ENCODE measurements at places on chromosomes 7 and 10.
A peak's percentile ranks its signal among the peaks of the same experiment; 100 is the strongest.

DNA sequence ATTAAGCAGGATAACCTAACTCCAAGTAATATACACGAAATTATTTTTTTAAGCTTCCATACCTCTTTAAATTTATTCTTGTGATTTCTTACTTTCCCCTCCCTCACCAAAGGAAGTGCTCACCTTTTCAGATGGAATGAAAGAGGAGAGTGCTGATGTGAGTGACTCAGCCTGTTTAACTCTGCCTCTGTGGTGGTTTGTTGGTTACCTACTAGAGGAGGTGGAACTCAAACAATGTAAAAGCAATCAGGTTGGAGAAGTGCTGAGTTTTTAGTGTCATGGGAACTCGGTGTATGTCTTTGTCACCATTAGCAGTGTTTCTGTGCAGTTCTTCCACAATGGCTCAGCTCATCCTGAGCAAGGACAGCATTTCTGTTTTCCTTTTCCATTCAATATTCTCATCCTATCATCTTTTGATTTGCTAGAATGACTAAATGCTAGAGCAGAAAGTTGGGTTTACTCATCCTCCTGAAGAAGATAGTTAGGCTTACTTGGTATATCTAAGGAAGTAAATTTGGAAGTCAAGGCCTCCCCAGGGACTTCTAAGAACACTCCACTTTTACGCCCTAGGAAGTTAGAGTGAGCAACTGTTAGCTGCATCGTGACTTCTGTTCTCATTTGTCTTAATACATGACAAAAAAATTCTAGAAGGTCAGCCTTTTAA is 6.0 kb downstream of the ADD3 start:
- no peak for DNase-seq

GRCh38 chr7:157979636-157980340 is 607.8 kb downstream of the PTPRN2 start:
- DNase-seq = no peak

GRCh38 chr7:149544028-149544427 is 46.4 kb upstream of the ZNF746 start:
- DNase-seq = no peak

GRCh38 chr7:94525923-94526322 is 16.3 kb downstream of the CASD1 start:
- DNase-seq = no peak

- DNase-seq = no peak
These were observed 276.4 kb downstream of the ETV1 start for GRCh38 chr7:13713092-13713491.

DNA sequence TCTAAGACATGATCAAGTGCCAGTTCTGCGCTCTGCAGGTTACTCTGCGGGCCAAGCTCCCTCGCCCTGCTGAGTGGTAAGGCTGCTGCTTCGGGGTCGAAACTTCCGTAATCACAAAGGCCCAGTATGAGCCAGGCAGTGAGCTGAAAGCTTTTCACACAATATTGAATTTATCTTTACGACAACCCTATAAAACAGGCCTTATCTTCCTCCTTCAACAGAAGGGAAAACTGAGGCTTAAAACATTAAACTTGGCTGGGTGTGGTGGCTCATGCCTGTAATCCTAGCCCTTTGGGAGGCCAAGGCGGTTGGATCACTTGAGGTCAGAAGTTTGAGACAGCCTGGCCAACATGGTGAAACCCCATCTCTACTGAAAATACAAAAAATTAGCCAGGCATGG is 83.3 kb downstream of the FAM107B start:
- no peak for DNase-seq

DNA sequence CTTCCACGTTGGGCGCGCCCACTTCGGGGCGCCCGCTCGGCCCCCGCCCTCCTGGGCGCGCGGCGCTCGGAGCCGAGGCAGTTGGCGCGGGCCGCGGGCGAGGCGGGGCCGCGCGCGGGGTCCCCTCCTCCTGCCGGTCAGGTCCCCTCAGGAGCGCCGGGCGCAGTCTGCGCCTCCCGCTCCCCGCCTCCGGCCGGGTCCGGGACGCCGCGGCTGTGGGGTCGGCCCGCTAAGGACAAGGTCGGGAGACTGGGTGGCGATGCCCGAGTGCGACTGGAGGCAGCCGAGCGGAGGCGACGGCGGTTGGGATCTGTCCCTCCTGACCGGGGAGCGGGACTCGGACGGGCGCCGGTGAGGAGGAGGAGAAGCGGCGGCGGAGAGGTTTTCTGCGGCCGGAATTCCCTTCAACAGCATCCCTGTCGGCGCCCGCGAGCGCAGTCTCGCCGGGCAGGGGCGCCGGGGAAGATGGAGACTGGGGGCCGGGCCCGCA is at the start of gene ATRNL1:
ATRNL1 (plus strand) TSS at position 80 of the 490 bp plus-strand sequence; CDS start at position 466, 386 bp downstream.
- DNase-seq = peak; percentile 22

- DNase-seq = no peak
These were observed 207.6 kb upstream of the KLF6 start for GRCh38 chr10:3992382-3993178.

DNA sequence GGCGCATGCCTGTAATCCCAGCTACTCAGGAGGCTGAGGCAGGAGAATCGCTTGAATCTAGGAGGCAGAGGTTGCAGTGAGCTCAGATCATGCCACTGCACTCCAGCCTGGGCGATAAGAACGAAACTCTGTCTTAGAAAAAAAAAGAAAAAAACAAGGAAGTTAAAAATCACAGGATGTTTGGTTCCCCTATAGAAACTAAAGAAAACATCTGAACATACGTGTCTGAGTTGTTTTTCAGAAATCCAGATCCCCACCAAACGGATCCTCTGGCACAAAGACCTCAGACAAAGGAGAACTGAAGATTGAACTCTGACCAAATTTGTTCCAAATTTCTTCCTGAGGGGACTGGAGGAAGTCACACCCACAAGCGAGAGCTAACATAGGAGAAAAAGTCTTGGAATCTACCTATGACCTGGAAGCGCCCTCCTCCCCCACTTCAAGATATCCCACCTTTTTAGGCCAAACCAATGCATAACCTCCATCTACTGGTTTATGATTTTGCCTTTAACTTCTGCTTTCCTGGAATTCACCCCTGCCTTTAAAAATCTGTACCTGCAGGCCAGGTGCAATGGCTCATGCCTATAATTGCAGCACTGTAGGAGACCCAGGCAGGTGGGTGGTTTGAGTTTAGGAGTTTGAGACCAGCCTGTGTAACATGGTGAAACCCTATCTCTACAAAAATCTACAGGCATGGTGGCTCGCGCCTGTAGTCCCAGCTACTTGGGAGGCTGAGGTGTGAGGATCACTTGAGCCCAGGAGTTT is 19.7 kb upstream of the SIRT1 start:
- DNase-seq = no peak

DNA sequence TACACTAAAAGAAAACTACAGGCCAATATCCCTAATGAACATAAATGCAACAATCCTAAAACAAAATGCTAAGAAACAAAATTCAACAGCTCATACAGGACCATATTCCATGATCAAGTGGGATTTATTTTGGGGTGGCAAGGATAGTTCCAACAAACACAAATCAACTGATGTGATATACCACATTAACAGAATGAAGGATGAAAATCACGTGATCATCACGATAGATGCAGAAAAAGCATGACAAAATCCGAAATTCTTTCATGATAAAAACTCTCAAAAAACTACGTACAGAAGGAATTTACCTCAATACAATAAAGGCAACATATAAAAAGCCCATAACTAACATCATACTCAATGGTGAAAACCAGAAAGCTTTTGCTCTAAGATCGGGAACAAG is 124.0 kb downstream of the RELN start:
- no peak for DNase-seq

GRCh38 chr10:99329304-99329553 is at the start of gene CNNM1:
CNNM1 (plus strand) TSS chr10:99329356; CDS start chr10:99329388, 32 bp downstream.
- peak; percentile 21 for DNase-seq

DNA sequence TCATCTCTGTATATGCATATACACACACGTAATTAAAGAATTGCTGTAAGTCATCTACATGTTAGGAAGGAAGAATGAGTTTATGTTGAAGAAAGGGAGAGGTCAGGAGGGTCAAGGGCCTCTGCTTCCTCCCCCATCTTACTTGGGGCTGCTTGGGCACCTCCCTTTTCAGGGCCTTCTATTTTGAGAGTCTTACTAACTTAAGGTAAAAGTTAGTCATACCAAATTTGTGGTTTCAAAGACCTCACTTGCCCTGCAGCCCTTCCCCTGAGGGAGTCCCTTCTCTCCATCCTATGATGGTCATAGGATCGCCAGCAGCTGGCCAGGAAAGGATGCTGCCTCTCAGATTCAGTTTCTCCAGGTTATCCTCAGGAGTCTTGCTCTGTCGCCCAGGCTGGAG is 2.6 kb downstream of the PLEKHS1 start:
- no peak for DNase-seq

GRCh38 chr10:24385776-24386175 is 176.8 kb downstream of the KIAA1217 start:
- DNase-seq = peak; percentile 55

DNA sequence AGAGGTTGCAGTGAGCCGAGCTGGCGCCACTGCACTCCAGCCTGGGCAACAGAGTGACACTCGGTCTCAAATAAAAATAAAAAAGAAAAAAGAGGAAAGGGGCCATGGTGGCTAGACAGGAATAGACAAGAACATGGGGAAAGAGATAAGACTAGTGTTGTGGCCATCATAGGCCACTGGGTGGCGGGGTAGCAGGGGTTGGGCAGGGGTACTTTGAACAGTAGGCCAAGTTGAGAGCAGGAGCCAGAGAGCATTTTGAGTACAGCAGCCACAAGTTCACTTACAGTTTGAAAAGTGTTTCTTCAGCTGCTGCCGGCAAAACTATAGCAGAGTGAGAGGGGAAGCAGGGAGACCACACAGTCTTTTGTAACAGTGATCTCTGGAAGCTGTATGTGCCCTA is 656.0 kb downstream of the CNTNAP2 start:
- no peak for DNase-seq

DNA sequence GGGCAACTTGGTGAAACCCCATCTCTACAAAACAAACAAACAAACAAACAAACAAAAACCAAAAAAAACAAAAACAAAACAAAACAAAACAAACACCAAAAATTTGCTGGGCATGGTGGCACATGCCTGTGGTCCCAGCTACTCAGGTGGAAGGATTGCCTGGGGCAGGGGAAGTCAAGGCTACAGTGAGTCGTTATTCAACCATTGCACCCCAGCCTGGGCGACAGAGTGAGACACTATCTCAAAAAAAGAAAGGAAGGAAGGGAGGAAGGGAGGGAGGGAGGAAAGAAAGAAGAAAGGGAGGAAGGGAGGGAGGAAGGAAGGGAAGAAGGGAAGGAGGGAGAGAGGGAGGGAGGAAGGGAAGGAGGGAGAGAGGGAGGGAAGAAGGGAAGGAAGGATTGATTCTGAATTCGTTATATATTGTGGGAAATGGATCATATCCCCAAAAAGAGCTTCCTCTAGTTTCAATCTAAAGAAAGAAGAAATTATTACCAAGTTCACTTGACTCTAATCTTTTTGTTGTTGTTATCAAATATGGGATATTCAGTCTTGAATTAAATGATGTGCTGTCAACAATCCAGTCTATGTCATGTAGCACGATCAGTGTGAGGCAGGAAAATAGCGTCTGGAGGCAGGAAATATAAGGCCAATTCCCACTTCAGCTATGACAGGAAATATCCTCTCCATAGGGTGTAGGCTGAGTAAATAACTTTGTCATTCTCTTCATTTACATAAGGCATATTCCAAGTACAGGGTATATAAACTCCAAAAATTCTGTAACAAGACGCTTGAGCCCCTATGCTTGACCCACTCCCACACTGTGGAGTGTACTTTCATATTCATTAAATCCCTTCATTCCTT is 26.2 kb upstream of the TRIM24 start:
- DNase-seq = no peak

- DNase-seq = no peak
These were observed 569 bp downstream of the SLC26A5 start for GRCh38 chr7:103445228-103446048.

DNA sequence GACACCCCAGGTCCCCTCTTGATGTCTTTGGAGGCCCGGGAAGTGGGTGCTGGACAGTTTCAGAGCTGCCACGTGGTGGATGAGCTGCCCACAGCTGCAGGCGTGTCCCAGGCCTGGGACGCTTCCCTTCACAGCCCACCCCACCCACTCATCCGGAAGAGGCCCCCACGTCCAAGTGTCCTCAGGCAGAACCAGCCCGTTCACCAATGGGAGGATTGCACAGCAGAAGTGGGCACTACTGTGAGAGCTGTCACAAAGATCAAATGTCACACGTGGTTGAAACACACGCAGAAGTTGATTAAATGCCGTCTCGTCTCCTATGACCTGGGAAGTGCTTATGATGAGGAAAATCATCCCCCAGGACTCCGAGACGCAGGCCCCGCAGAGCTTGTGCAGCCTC is 52.9 kb downstream of the STK32C start:
- no peak for DNase-seq

Data from fibroblast of skin of right quadriceps (primary cell).